ENCODE measurements at places on chromosomes 3 and 15. TPM values are rescaled to one million over a fixed set of nuclear protein-coding genes. Genes with fewer than 3 reads are reported as not detected.

The SOX14 gene
- not detected for polyA plus RNA-seq

The DGKG gene
- 0.19 TPM for polyA plus RNA-seq

DNA sequence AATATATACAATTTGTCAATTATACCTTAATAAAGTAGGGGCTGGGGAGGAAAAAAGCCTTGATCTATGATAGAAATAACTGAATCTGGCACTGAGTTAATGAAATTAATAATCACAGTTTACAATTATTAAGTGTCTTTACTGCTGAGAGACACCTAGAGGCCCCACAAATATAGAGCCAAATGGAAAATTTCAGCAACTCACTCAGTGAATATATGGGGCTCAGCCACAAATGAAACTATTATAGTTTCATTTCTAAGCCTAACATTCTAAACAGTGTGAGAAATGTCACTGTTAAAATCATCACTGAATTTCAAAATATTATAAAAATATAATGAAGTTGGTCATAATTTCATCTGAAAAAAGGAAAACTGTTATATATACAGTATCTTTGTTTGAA is 40.3 kb downstream of the GNB4 start:
- no peak for DNase-seq
- H3K4me1 ChIP-seq = no peaks in the 10 kb centered on the region
- H3K36me3 ChIP-seq = no peaks in the 10 kb centered on the region
- no peak overlapping the region for H3K4me3 ChIP-seq
- no peak overlapping the region for H3K27ac ChIP-seq
- no peaks in the 10 kb centered on the region for H3K27me3 ChIP-seq

The CCDC33 gene
- polyA plus RNA-seq = not detected

DNA sequence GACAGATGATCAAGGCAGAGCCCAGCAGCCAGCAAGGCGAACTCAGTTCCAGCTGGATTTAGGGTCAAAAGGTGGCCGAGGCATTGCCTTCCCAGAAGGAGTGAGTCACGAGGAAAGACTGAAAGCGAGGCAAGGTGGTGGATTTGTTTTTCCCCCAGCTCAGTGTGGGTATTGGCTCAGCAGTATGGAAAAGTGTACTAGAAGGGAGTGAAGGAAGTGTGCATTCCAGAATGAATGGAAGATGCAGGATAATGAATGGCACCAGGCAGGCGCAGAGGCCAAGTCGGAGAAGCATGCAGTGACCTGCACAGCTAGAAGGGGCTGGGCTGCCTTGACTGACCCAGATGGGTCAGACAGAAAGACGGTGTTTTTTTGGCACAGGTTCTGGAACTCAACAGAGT is 46.3 kb downstream of the FOXP1 start:
- H3K27ac ChIP-seq = no peak overlapping the region
- H3K36me3 ChIP-seq = no peaks in the 10 kb centered on the region
- H3K4me1 ChIP-seq = peaks cover 2% of the 10 kb centered on the region
- no peak for DNase-seq

The UPK1B gene
- polyA plus RNA-seq = not detected

DNA sequence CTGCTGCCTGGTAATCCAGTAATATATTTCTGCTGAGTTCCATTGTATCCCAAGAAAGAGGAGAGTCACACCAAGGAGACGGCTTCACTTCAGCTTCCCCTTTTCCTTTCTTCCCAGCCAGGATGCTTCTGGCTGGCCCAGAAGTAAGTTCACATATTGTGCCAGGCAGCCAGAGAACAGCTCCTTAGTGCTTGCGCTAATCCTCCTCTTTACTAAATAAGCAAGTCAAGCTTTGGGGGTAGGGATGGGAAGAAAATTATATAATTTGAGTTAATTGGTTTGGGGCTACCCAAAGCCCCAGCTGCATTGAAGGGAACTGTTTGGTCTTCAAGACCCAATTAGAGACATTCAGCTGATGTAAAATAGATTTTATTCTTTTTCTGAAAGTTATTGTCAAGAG is 218.8 kb upstream of the HES1 start:
- no peak overlapping the region for H3K4me3 ChIP-seq
- H3K27me3 ChIP-seq = no peaks in the 10 kb centered on the region
- no peak for DNase-seq
- H3K36me3 ChIP-seq = no peaks in the 10 kb centered on the region

DNA sequence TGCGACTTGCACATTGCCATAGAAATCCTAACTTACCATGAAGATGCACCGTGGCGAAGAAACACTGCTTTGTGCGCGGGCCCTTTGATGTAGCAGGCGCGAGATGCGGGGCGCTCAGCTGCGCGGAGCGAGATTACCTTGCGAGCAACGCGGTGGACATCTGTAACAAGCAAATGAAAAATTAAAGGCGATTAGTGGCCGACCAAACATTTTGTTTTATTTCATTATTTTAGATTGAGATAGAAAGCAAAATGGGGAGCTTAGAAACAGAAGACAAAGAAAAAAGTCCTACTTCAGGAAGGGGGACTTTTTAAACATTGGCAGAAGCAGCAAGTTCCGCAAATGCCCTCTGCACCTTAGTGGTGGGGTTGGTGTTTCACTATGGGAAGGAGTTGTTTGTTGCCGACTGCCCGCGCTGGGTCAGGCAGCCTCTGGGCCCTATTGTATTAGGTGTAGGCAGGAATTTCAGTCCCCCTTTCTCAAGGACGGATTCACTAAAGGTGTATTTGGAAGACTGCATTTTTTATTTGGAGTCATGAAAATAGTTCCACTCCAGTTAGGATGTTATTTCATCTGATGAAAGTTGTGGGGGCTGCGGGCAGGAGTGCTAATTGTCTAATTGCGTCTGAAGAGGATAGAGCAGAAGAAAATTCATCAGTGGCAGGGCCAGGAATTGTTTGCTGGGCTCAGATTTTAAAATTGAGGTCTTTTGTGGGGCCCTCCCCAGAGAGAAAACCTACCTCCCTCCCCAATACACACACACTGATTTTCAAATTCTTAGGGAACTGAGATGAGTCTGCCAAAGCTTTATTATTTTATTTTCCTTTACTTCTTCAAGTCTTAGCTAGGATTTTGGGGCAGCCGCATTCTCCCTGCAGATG is 17.4 kb downstream of the ZIC4 start:
- no peaks in the 10 kb centered on the region for H3K4me1 ChIP-seq
- DNase-seq = no peak
- no peaks in the 10 kb centered on the region for H3K36me3 ChIP-seq
- H3K27me3 ChIP-seq = peaks cover 97% of the 10 kb centered on the region

- H3K36me3 ChIP-seq = no peaks in the 10 kb centered on the region
- H3K27ac ChIP-seq = no peak overlapping the region
- no peak overlapping the region for H3K4me3 ChIP-seq
- DNase-seq = no peak
- H3K27me3 ChIP-seq = no peaks in the 10 kb centered on the region
Measured at GRCh38 chr3:164730815-164731360, 347.4 kb downstream of the SI start.

The CCDC54 gene
- not detected for polyA plus RNA-seq

DNA sequence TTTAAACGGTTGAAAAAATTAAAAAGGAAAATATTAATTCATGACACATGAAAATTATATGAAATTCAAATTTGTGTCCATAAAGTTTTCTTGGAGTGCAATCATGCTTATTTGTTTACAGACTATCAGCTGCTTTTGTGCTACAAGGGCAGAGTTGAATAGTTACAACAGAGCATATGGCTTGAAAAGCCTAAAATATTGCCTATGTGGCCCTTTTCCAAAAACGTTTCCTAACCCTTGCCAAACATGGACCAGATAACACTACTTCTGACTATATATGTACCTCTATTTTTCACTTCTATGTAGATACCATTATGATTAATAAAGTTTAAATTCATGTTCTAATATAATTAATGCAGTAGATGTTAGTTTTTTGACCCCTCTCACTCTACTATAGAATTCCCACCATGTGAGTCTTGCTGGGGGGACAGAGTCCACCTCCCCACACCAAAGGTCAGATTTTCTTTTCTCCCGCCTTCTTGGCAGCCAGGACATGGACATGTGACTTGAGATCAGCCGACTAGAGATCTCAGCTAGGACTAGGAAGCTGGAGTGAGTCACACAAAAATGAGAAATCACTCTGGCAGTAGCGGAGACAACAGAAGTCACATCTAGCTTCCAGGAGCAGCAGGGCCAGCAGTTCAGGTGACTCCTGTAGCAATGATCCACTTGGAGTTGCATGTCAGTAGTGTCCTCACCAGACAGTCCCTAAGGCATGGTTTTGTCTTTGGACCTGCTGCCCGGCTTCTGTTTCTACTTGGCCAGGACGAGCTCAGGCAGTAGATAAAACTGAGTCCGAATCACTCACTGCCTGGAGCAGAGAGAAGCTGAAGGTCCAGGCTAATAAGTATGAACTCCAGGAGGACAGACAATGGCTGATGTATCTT is 22.4 kb downstream of the CIAO2A start:
- H3K36me3 ChIP-seq = peaks cover 16% of the 10 kb centered on the region
- DNase-seq = peak; percentile 92
- peak overlapping the region; percentile 67 for H3K27ac ChIP-seq
- H3K4me3 ChIP-seq = no peak overlapping the region

DNA sequence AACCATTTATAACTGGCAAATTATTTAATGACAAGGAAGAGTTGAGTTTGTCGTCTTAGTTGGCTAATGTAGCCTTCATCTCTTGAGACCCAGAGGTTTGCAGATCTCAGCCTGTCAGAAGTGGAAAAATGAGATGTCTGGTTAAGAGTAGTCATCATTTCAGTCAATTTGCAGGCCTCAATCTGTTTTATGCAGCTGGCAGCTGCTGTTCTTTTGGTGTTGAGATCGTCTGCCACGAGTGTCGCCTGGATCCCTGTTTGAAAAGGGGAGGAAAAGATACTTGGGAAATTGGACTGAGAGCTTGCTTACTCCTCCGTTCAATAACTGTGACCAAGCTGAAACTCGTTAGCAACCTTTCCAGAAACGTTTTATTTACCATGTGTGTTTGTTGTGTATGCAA is 2.3 kb downstream of the PHLDB2 start:
- H3K36me3 ChIP-seq = no peaks in the 10 kb centered on the region
- H3K4me1 ChIP-seq = peaks cover 10% of the 10 kb centered on the region
- H3K27me3 ChIP-seq = no peaks in the 10 kb centered on the region
- peak overlapping the region; percentile 88 for H3K27ac ChIP-seq
- no peak overlapping the region for H3K4me3 ChIP-seq
- DNase-seq = no peak

DNA sequence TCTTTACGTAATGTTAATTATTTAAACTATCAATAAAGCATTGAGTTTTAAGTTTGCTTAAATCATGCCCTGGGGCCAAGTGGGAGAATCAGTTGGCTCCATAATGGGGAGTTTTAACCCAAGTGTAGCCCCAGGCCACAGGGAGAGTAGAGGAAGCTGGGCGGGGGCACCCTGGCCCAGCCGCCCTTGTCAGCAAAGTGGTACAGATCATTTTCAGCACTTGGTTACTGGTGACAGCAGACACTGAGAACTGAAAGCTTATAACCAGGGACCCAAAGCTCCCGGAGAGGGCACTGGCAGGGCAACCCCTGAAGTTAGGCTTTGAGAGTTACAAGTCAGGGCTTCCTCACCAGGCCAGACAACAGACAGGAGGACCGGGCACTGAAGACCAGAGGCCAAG is 90.6 kb downstream of the SEMA5B start:
- no peak overlapping the region for H3K4me3 ChIP-seq
- no peak overlapping the region for H3K27ac ChIP-seq
- peaks cover 29% of the 10 kb centered on the region for H3K4me1 ChIP-seq
- no peaks in the 10 kb centered on the region for H3K27me3 ChIP-seq
- no peak for DNase-seq

DNA sequence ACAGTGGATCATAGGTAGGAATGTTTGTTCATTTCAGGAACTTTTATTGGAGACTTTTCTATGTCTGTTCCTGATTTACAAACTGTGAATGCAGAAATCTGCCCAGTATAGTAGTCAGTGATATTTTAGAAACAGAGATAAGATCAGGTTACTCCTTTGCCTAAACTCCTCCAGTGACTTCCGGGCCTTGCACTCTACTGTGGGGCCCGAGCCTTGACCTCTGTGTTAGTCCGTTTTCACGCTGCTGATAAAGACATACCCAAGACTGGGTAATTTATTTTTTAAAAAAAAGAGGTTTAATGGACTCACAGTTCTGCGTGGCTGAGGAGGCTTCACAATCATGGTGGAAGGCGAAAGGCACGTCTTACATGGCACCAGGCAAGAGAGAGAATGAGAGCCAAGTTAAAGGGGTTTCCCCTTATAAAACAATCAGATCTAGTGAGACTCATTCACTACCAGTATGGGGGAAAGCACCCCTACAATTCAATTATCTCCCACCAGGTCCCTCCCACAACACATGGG is 127.1 kb downstream of the DNAJB8 start:
- no peak overlapping the region for H3K4me3 ChIP-seq
- no peak for DNase-seq
- H3K27ac ChIP-seq = no peak overlapping the region
- H3K36me3 ChIP-seq = no peaks in the 10 kb centered on the region

The CELSR3 gene
- 1.7 TPM for polyA plus RNA-seq

DNA sequence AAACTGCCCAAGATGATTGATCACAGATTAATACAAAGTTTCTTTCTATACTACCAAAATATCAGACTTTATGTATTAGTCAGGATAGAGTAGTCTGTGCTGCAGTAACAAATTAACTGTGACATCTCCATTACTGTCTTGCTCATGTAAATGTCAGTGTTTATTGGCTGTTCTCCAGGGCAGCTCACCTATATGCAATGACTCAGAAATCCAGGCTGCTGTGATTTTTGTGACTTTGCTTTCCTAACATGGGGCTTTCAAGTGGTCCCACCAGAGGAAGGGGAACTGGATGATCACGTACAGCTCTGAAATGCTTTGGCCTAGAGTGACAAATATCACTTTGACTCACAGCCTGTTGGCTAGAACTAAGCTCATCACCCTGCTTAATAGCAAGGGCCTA is 12.9 kb downstream of the PLS1 start:
- peaks cover 5% of the 10 kb centered on the region for H3K4me1 ChIP-seq
- no peak for DNase-seq
- H3K27ac ChIP-seq = no peak overlapping the region
- H3K27me3 ChIP-seq = no peaks in the 10 kb centered on the region
- H3K36me3 ChIP-seq = peaks cover 8% of the 10 kb centered on the region

DNA sequence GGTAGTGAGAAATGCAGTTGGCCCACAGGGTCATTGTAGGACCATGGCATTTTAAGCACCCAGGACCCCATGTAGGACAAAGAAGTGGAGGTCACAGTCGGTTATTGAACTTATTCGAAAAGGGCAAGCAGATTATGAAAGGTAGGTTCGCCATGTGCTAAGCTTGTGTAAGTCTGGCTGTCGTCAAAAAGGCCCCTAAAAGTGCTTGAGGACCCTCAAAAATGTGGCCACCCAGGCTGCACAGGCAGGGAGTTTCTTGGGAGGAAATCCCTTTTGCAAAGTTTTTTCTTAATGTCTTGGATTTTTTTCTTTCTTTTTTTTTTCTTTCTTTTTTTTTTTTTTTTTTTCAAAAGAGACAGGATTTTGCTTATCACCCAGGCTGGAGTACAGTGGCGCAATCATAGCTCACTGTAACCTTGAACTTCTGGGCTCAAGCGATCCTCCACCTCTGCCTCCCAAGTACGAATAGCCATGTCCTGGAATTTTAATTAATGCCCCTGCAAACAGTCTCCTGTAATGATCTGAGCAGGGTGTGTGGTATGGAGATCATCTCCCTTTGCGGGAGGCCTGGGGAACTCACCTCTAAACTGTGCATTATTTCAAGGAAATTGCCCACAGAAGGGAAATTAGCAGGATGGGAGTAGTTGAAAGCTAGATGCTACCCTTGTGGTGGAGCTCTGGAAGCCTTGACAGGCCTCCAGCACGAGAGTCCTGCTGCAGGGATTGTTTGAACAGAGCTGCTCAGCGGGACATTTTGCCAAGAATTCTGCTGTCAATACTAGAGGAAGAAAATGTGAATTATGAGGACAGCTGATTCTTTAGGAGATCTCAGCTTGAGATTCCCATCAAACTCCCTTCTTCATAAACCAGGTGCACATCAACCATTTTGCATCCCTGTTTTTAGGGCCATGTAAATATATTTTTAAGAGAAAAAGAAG is 28.4 kb downstream of the THSD4 start:
- H3K27me3 ChIP-seq = no peaks in the 10 kb centered on the region
- peak; percentile 8 for DNase-seq
- H3K4me1 ChIP-seq = peaks cover 7% of the 10 kb centered on the region
- H3K27ac ChIP-seq = no peak overlapping the region
- no peak overlapping the region for H3K4me3 ChIP-seq
- H3K36me3 ChIP-seq = no peaks in the 10 kb centered on the region
